HepG2 (cell line): ENCODE measurements at places on chromosomes 16 and 17.

DNA sequence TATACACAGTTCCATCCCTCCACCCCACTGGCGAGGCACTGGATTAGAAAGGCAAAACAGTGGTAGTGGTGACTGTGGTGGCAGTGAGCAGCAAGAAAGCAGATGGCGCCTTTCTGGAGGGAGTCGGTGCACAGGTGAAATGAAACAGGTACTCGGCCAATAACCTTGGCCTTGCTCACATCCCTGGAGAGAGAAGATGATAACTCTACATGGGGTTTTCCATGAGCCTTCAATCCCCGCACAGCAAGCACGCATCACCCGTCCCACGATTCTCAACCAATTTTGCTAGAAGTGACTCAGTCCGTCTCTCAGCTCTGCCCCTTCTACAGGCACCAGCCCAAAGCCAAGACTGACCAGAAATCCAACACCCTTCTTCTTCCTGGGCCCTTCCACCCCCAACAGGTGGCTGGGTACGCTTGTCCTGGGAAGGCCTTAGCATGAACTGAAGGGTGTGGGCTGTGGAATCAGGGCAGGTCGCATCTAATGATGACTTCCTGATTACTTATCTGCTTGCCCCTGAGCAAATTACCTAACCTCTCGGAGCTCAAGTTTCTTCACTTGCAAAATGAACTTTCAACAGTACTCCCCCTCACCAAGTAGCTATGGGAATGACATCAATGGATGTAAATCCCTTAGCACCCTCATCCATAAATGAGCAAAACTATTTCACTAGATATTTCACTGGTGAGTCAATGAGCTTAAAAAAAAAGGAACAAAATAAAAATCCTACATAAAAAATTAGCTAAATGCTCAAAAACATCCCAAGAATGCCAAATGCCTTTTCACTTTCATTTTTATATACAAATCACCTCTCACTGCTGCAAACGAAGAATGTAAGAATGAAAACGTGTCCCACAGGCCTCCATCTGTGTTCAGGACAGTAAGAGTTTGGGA lies 18.0 kb downstream of the XPO6 start:
- H3K4me3 ChIP-seq = no peak overlapping the region
- H3K36me3 ChIP-seq = peaks cover 8% of the 10 kb centered on the region; the same call in 1 of the 2 replicates
- H3K27ac ChIP-seq = no peak overlapping the region
- H3K27me3 ChIP-seq = no peaks in the 10 kb centered on the region
- no peaks in the 10 kb centered on the region for H3K4me1 ChIP-seq

- no peak for DNase-seq
- no peaks in the 10 kb centered on the region; the same call in 2 of the 3 replicates for H3K36me3 ChIP-seq
- peak overlapping the region; percentile 19 for H3K27ac ChIP-seq
- H3K27me3 ChIP-seq = peaks cover 2% of the 10 kb centered on the region; the same call in 1 of the 3 replicates
- H3K4me3 ChIP-seq = no peak overlapping the region
Measured at GRCh38 chr17:50110591-50111349, 15.6 kb downstream of the PDK2 start.

- no peaks in the 10 kb centered on the region for H3K36me3 ChIP-seq
- H3K4me3 ChIP-seq = peak overlapping the region; percentile 34; the same call in 1 of the 2 replicates
- no peak overlapping the region for H3K27ac ChIP-seq
- peaks cover 3% of the 10 kb centered on the region; the same call in 1 of the 2 replicates for H3K27me3 ChIP-seq
- peaks cover 36% of the 10 kb centered on the region for H3K4me1 ChIP-seq
Measured at GRCh38 chr16:84416407-84417321, 48.3 kb downstream of the ATP2C2 start.

DNA sequence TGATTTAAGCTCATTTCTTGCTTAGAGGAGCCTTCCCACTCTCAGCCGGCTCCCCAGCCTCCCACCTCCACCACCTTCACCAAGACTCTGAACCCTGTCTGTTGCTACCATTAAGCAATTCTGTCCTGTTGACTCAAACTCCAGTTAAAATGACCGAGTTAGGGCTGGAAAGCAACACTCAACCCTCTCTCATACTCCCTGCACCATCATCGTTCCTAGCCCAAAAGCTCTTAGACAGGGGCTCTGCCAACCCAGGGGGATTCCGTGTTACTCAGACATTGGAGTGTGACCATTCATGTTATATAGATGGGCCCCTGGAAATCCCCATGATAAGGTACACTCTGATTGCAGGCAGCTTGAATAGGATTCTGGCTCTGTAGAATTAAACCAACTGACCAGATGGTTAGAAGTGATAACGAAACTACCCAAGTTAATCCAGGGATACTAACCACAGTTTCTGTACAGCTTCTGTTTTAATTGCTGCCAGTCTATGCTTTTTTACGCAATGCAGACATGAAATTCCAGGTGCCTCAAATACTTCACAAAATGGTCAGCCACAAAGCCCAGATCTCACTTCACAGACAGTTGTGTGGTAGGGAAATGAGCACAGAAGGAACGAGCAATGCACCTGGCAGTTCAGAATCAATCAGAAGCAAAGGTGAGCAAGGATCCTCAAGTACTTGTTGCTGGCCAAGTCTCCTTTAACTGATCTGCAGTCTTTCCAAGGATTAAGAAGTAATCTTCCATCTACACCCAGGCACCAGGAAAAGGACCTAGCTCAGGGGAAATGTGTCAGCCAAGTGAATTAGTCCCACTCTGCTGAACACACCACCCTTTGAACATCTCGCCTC lies 2.1 kb downstream of the SSTR2 start:
- no peaks in the 10 kb centered on the region for H3K36me3 ChIP-seq
- no peak overlapping the region for H3K4me3 ChIP-seq
- peaks cover 31% of the 10 kb centered on the region for H3K4me1 ChIP-seq
- no peak for DNase-seq

- no peaks in the 10 kb centered on the region for H3K4me1 ChIP-seq
- no peak overlapping the region for H3K4me3 ChIP-seq
- no peak for DNase-seq
- peaks cover 25% of the 10 kb centered on the region; the same call in 2 of the 3 replicates for H3K27me3 ChIP-seq
- no peak overlapping the region for H3K27ac ChIP-seq
- no peaks in the 10 kb centered on the region for H3K36me3 ChIP-seq
Measured at GRCh38 chr16:82631701-82632685, 5.2 kb downstream of the CDH13 start.

- no peak overlapping the region for H3K4me3 ChIP-seq
- no peaks in the 10 kb centered on the region; the same call in 1 of the 2 replicates for H3K27me3 ChIP-seq
- H3K4me1 ChIP-seq = no peaks in the 10 kb centered on the region
- H3K36me3 ChIP-seq = no peaks in the 10 kb centered on the region
- DNase-seq = no peak
Measured at GRCh38 chr17:74491626-74492025, 25.2 kb downstream of the CD300A start.

- DNase-seq = peak; percentile 82
- H3K36me3 ChIP-seq = no peaks in the 10 kb centered on the region
- H3K27me3 ChIP-seq = no peaks in the 10 kb centered on the region
- H3K27ac ChIP-seq = no peak overlapping the region
- H3K4me1 ChIP-seq = peaks cover 69% of the 10 kb centered on the region
Measured at GRCh38 chr17:35969558-35970380, 11.5 kb downstream of the CCL16 start.

GRCh38 chr16:57132470-57132869 lies 40.1 kb downstream of the CPNE2 start:
- H3K27me3 ChIP-seq = no peaks in the 10 kb centered on the region
- H3K36me3 ChIP-seq = no peaks in the 10 kb centered on the region
- peaks cover 21% of the 10 kb centered on the region for H3K4me1 ChIP-seq
- H3K27ac ChIP-seq = no peak overlapping the region
- H3K4me3 ChIP-seq = no peak overlapping the region

DNA sequence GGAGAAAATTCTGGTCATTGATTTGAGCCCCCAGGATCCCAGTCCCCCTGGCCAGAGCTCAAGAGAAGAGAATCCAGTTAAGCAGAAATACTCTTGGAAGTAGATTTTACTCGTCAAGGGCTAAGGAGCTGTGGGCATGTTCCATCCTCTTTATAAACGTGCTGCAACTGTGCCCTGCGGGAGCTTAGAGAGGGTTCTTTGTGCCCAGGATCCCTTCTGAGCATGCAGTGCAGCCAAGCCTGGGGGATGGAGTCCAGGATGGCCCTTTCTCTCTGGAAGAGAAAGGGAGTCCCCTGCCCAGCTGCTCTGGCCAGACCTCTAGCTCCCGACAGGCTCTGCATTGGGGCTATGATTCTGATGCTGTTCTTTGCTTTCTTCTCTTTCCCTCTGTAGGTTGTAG lies 9.5 kb upstream of the LGALS9 start:
- H3K27me3 ChIP-seq = no peaks in the 10 kb centered on the region
- peaks cover 27% of the 10 kb centered on the region for H3K36me3 ChIP-seq
- no peak for DNase-seq
- no peaks in the 10 kb centered on the region for H3K4me1 ChIP-seq
- no peak overlapping the region for H3K4me3 ChIP-seq
- H3K27ac ChIP-seq = no peak overlapping the region

DNA sequence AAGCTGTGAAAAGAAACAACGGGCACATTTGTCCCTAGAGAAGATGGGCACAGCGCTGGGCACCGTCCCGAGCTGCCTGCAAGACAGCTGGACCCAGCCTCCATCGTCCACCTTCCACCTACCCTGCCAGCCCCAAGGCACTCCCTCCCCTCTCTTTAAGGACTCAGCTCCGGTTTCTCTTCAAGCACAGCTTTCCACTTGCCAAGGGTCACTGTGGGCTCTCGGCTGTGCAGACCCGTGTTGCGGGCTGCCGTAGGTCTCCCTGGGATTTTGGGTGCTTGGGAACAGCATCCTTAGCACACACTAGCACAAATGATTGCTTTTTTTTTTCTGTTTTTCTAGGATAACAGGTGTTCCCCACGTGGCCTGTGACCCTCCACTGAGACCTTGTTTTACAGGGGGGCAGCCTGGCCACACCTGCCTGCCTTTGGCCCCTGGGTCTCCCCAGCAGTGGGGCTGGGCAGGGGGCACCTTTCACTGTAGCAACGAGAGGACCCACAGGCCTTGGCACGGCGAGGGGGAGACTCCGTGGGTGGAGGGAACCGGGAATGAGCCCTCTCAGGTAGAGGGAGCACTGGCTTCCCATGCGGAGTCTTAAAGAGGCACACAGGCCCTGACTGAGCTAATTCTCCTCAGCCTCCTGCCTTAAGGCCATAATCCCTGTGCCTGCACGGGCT lies 1.4 kb downstream of the CHMP6 start:
- H3K27ac ChIP-seq = no peak overlapping the region
- H3K4me1 ChIP-seq = peaks cover 48% of the 10 kb centered on the region
- H3K36me3 ChIP-seq = peaks cover 32% of the 10 kb centered on the region

DNA sequence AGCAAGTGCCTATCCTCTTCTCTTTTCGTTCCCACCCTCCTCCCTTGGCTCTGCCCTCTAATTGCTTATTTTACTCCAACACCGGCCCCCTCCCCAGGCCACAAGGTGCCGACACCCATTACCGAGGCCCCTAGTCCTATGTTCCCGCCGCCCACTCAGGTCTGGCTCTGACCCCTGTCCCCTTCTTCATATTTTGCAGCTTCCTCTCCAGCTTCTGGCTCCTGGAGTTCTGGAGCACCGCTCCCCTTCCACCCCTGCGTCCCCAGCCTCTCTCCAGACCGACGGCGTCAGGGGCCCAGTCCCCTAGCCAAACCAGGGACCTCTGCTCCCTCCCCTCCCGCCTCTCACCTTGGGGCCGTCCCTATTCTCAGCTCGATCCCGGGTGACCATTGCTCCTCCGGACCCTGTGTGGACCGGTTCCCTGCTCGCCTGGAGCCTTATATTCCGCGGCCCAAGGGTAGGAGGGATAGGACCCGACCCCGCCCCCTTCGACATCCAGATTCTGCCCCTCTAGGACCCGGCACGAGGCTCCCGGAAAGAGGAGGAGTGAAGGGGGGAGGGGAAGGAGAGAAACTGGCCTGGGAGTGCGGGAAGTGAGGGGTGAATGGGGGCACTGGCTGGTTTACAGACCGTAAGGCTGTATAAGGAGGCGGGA lies at the start of gene HES7:
Gene HES7, minus strand, starts transcription at position 412 of the 655 bp plus-strand sequence. Its CDS starts 22 bp downstream, at position 390.
- no peak for DNase-seq
- H3K4me1 ChIP-seq = peaks cover 55% of the 10 kb centered on the region
- no peaks in the 10 kb centered on the region for H3K36me3 ChIP-seq

GRCh38 chr16:18852647-18853046 lies 51.3 kb upstream of the ARL6IP1 start:
- peaks cover 35% of the 10 kb centered on the region for H3K36me3 ChIP-seq
- no peaks in the 10 kb centered on the region for H3K4me1 ChIP-seq
- DNase-seq = no peak
- H3K27ac ChIP-seq = no peak overlapping the region

GRCh38 chr16:2514333-2515179 lies 804 bp downstream of the ATP6V0C start:
- H3K4me3 ChIP-seq = peak overlapping the region; percentile 94
- peaks cover 65% of the 10 kb centered on the region for H3K4me1 ChIP-seq
- no peak for DNase-seq
- H3K27ac ChIP-seq = peak overlapping the region; percentile 91
- H3K27me3 ChIP-seq = no peaks in the 10 kb centered on the region; the same call in 2 of the 3 replicates
- H3K36me3 ChIP-seq = peaks cover 1% of the 10 kb centered on the region; the same call in 1 of the 2 replicates

- DNase-seq = peak; percentile 23
- H3K27me3 ChIP-seq = no peaks in the 10 kb centered on the region
- no peak overlapping the region for H3K4me3 ChIP-seq
- H3K4me1 ChIP-seq = peaks cover 34% of the 10 kb centered on the region
Measured at GRCh38 chr17:28081467-28081866, 39.0 kb downstream of the NLK start.

- peaks cover 20% of the 10 kb centered on the region for H3K4me1 ChIP-seq
- no peak overlapping the region for H3K4me3 ChIP-seq
- no peaks in the 10 kb centered on the region for H3K27me3 ChIP-seq
- no peaks in the 10 kb centered on the region for H3K36me3 ChIP-seq
- no peak overlapping the region for H3K27ac ChIP-seq
Measured at GRCh38 chr17:61201211-61201610, 198.4 kb upstream of the TBX2 start.

- no peak for DNase-seq
- H3K4me3 ChIP-seq = no peak overlapping the region
- H3K27me3 ChIP-seq = no peaks in the 10 kb centered on the region
- H3K36me3 ChIP-seq = no peaks in the 10 kb centered on the region
Measured at GRCh38 chr16:62060089-62060488, 23.9 kb upstream of the CDH8 start.

GRCh38 chr17:14268264-14268663 lies 31.6 kb upstream of the CDRT15 start:
- no peaks in the 10 kb centered on the region for H3K4me1 ChIP-seq
- no peak overlapping the region for H3K4me3 ChIP-seq
- H3K36me3 ChIP-seq = no peaks in the 10 kb centered on the region
- H3K27me3 ChIP-seq = no peaks in the 10 kb centered on the region
- DNase-seq = peak; percentile 50
- no peak overlapping the region for H3K27ac ChIP-seq

DNA sequence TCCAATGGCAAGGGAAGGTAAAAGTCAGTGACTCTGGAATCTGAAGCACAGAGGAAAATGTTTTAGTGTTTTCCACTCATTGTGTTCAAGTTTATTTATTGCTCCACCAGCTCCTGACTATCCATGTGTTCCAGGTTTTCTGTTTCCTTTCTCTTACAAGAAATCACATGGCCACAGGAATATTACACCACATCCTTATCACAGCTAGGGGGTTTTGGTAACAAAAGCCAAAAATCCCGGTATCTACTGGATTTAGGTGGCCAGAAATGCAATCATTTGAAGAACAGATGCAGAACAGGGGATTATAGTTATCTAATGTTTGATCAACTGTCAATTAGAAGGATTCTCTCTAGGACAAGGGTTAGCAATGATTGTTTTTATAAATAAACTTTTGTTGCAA lies 47.9 kb downstream of the STH start:
- no peak for DNase-seq
- no peak overlapping the region for H3K27ac ChIP-seq
- H3K4me3 ChIP-seq = no peak overlapping the region
- peaks cover 22% of the 10 kb centered on the region for H3K4me1 ChIP-seq
- H3K27me3 ChIP-seq = no peaks in the 10 kb centered on the region
- peaks cover 39% of the 10 kb centered on the region for H3K36me3 ChIP-seq

- no peak overlapping the region for H3K27ac ChIP-seq
- no peak overlapping the region for H3K4me3 ChIP-seq
- no peaks in the 10 kb centered on the region for H3K36me3 ChIP-seq
- peaks cover 5% of the 10 kb centered on the region; the same call in 1 of the 2 replicates for H3K27me3 ChIP-seq
Measured at GRCh38 chr16:28304214-28304613, 11.9 kb downstream of the SBK1 start.
